ENCODE measurements at places on chromosomes 3 and 15.

DNA sequence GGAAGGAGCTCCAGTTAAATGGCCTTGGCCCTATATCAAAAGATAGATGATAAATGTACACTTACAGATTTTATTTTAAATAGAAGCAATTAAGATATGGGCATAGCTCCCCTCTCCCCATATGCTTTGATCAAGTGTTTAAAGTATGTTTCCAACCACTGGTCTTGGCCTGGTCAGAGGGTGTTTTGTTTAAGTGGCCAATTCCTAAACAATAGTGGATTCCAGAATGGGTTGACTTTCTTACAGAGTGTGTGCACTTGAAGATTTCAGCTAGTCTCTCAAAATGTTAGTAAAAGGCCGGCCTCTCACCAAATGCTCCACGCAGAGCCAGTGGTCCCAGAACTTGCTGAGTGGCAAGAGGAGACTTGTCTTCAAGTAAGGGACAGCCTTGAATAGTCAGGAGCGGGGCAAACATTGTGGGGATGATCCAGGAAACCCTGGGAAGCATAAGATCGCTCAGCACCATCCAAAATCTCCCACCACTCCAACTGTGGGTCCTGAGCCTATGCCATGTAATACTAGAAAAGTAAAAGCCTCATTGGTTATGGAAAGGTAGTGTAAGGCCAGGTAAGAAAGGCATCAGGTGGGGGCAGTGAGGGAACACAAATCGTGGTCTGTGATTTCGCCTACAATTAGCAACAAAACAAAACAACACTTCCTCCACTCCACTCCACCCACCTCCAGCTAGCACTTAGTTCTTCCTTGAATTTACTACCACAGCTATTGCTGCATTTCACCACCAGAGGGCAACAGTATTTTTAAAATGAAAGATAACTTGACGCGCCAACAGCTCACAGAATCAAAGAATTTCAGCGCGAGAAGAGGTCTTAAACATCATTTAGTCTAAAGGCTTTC, 4.8 kb downstream of the RARRES1 start:
- DNase-seq = no peak

GRCh38 chr3:141796889-141797781, 33.9 kb downstream of the GRK7 start:
- DNase-seq = peak; percentile 21

DNA sequence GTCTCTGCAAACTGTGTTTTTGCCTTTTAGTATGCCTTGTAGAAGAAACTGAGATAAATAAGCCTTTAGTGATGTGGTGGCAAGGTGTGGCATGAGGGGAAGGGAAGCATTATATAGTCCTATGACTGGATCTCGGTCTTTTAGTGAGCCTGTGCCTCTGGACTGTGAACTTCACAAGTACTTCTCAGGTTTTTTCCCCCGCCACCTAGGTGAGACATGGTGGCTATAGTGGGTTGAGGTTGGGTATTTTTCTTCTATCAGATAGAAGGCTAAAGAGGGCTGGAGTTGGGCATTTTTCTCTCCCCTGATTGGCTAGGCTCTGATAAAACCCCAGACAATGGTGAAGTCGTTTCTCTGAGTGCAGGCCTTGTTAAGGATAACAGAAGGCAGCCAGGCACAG, 38.7 kb upstream of the ZFAND6 start:
- DNase-seq = no peak

DNA sequence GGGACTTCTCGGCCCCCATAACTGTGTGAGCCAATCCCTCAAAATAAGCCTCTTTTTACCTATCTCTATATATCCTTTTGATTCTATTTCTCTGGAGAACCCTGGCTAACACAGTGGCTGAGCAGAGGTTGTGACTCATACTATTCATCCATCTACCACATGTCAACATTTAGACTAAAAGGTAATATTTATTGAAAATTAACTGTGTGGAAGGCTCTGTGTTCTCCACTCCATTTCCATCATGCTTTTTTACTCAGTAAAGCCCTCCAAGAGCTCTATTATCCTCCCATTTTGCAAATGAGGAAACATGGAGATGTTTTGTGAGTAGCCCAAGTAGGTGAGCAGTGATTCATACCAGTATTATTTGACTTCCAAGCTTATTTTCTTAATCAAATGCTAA, 217.9 kb upstream of the DCBLD2 start:
- DNase-seq = no peak

- no peak for DNase-seq
These were observed 17.3 kb downstream of the KPNA1 start for GRCh38 chr3:122497425-122497824.

GRCh38 chr3:80769683-80770082, 991.8 kb downstream of the GBE1 start:
- no peak for DNase-seq

DNA sequence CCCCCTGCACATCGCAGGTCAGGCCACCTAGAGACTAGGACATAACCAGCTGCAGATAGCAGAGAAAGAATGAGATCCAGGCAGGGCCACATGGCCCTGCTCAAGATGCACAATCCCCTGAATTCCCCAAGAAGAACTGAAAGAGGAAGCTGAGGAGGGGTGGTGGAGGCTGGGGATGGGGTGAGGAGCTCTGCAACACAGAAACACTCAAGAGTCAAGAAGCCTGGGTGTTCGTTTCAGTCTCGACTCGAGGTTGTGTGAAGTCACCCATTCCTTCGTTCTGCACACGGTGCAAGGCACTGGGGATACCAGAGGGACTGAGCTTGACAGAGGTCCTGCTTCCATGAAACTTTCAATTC, 62.0 kb downstream of the TLE3 start:
- DNase-seq = no peak
